ENCODE measurements at places on chromosomes 11 and 22.

DNA sequence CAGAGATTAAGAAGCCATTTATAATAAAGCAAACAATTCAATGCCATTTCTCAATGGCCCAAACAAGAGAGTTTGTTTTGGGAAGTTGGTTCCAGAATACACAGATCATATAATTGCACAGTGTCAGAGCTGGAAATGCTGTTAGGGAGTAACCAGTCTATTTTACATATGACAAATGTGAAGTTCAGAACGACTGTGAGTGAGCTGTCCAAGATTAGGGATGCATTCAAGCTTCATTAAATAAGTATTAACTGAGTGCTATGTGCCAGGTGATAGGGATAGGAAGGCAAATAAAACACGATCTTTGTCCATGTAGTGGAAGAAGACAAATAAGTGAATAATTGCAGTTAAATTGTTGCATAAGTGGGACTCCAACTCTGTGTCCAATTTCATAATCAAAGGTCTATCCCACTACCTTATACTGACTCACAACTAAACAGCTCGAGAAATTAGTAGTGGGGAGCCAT lies 33.1 kb upstream of the PICALM start:
- DNase-seq = no peak

DNA sequence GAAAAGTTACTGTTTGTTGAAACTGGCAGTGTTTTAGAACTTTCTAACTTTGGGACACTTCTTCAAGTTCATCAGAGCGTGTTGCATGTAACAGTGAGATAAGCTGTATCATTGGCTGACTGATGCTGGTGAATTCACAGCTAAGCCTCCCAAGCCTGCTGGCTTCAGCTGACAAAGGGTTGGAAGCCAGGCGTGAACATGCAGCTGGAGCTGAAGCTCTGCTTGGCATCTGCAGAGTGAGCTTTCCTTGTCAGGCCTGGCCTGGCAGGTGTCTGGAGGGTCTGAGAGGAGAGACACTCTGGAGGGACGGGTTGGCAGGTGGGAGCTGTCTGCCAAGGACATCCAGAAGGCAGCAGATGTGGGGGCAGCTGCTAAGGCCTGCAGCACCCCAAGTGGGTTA lies 1.5 kb downstream of the AMPD3 start:
- DNase-seq = peak; percentile 41

DNA sequence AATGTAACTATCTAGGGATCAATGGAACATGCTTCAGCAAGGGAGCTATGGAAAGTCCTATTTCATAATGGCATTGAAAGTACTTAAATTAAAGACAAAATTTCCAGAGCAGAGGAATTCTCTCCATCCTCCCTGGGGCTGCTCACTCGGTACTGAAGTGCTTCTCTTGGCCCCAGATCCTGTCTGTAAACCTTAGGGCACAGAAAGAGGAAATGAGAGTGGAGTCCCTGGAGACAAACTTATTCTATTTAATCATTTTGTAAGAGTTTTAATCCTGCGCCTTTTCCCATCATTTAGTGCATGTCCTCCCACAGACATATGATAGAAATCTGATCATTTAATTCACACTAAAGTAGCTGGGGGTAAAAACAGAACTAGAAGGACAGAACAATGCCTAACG lies 20.9 kb upstream of the PAMR1 start:
- DNase-seq = no peak

DNA sequence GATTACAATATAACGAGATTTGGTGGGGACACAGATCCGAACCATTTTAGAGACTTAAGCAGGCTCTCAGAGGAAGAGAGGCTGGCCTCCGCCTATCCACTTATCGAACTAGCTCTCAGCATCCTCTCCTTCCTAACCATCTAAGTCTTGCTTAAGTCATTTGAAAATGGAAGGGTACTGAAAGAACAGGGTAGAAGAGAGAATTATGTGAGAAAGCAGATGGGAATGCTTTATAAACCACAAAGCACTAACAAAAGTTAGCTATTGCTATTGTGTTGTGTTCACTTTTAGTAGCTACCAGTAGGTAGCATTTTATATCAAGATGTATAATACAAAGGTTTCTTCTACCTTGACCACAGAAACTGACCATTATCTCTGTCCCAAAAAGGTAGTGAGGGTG lies 153.4 kb upstream of the CADM1 start:
- no peak for DNase-seq

GRCh38 chr11:70661761-70662501 lies 263.6 kb downstream of the CTTN start:
- no peak for DNase-seq

GRCh38 chr11:42770444-42771065 lies 541.2 kb upstream of the API5 start:
- no peak for DNase-seq

DNA sequence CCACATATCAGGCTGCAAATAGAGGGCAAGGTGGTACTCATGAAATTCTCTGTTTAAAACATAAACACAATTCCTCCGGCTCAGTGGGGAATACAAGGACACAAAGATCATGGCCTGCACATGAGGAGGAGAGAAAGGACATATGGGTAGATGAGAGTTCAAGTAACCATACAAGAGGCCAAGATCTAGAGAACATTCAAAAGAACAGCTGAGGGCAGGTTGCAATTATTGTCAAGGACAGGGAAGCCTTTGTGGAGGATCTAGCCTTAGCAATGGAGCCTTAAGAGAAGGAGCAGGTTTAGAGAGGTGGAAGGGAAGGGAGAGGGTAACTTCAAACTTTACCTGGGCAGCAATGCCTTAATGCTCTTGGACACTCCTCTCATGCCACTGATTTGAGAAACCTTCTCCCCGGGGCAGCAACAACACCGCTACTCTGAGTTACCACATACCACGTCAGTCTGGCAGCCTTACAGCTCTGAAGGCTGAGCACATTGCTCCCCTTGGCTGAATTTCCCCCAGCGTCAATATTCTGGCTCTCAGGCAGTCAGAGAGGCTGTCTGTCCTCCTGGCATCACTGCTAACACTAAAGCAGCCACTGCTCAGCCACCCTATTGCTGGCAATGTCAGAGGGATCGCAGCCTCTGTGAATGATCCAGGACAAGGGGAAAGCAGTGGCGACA lies 55.5 kb downstream of the CLPB start:
- no peak for DNase-seq

DNA sequence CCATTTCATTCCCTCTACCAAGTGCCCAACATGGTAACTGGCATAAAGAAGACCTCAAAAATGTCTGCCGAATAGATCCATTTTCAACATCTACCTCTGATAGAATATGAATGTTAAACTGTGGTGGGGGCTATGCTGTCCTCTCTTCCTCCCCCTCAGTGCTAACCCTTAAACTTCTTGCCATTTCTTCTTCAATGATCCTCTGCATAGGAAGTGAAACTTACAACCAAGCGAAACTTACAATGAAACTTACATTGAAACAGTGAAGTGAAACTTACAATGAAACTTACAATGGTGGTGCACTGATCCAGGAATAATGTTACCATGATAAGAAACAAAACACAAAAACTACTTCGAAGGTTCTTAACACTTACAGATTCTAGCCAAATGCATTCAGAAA lies 4.7 kb downstream of the RTCB start:
- DNase-seq = no peak

- no peak for DNase-seq
These were observed 1.7 kb upstream of the MYEOV start for GRCh38 chr11:69292221-69292648.

DNA sequence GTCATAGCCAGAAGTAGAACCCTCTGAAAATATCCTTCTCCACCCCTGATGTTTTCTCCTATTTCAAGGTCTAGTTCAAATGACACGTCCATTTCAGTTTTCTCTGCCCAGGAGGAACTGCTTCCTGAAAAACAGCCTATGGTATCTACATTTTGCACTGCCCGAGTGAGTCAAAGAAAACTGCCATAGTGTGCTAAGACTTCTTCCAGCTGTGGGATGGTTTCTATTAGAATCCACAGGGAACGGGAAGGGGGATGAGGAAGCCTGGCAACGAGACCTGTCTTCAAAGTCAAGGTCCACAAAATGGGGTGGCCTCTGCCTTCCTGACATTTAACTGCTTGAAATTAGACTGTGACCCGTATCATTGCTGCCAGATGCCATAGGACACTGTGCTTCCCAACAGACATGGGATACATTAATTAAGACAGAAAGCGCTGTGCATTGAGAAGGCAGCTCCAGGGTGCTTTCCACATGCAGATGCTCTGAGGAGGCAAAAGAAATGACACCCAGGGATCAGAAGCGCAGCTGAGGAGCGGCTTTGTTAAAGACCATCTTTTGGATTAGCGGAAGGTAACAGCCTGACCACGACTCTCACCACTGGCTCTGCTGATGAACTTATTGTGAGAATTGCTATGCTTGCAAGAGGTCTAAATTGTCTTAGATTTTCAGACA lies 39.4 kb upstream of the NUP50 start:
- no peak for DNase-seq

DNA sequence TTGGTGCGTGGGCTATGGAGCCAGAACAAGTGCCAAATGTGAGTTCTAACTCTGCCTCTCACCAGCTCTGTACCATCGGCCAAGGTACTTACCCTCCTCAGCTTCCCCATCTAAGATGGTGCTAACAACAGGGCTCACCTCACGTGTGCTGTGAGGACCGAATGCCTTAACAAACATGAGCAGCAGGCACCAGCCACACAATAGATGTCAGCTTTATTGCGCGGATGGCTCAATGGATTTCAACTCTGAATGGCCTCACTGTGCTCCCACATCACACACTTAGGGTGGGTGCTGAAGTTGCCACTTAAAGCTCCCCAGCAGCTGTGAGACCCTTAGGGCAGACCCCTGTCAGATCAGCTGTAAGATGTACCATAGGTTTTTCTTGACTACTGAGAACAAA lies 24.1 kb downstream of the RELT start:
- no peak for DNase-seq

DNA sequence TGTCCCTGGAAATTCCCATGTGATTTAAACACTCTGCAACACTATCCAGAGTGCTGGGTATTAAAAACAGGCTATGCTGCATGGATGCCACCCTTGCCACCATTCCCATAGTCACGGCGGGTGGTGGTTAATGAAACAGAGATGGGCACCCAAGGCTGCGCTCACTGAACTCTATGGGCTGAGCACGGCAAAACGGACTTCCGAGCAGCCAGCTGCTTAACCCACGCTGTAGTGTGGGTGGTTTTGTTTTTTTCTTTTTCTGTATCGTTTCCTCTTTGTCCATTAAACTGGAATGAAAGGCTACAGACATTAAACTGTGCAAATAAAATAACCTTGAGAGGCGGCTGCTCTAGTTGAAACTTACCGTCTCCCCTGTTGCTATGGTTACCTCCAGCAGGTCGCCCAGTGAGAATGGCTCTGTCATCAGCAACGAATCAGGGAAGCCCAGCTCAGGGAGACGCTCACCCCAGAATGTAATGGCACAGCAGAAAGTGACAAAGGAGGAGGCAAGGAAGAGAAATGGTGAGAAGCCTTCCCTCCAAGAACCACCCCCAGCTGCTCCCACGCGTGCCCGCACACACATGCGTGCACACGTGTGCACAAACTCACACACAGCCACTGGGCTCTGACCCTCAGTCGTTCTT lies 102.1 kb downstream of the C11orf91 start:
- peak; percentile 54 for DNase-seq

- peak; percentile 82 for DNase-seq
These were observed 3.9 kb upstream of the CRY2 start for GRCh38 chr11:45843158-45843924.

DNA sequence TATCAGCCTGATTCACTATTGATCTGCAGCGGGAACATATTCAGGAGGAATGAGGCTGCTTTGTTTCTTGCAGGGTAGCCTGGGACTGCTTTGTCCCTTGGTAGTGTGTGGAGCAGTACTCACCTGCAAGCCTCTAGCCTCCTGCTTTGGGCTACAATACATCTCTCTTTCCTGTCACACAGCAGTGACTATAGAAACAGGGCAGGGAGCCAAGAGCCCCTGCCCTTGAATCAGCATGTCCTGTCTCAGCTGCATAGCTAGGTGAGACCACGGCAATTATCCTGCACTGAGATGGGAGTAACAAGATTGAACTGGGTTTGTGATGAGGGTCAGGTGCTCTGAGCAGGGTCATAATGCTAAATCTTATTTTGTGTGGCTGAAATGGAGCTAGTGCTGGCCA lies 191.9 kb downstream of the NELL1 start:
- no peak for DNase-seq

DNA sequence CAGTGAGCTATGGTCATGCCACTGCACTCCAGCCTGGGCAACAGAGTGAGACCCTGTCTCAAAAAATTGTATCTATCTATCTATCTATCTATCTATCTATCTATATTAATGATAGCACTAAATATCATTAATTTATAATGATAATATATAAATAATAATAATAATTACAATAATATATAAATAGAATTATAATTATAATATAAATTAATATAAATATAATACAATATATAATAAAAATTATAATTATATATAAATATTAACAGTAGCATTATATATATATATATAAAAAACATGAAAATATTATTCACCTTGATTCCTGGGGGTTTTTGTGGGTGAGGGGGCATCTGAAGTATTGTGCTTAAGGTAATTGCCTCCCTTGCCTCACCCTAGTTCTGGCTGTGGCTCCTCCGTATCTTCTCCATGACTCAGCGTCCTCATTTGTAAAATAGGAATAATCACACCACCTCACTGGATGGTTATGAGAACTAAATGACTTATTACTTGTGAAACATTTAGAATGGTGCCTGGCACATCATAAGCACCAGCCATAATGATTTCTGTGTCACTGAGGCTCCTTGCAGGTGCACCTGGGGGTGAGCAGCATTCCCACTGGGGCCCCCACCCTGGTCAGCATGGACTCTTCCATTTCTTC lies 18.8 kb downstream of the RASD2 start:
- no peak for DNase-seq

GRCh38 chr11:31254415-31254814 lies 115.1 kb downstream of the DCDC1 start:
- no peak for DNase-seq

- no peak for DNase-seq
These were observed 10.1 kb downstream of the C11orf87 start for GRCh38 chr11:109432105-109432504.

- no peak for DNase-seq
These were observed 25.3 kb upstream of the PRR5 start for GRCh38 chr22:44676441-44677352.

DNA sequence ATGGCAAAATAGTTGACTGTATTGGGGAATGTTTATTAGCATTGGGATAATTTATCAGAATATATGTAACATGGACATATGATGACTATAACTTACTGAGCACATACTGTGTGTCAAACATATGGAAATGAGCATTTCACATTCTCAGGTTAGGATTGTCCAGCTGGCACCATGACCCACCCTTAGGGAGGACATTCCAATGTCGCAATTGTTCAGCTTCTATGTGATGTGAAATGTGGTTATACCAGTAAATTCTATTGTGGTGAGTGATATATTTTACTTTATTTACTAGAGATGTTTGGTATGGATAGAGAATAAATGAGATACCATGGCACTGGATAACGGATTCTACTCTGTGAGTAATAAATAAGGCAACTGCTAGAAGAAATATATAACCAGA lies 50.4 kb downstream of the OR4A47 start:
- no peak for DNase-seq

GRCh38 chr11:62876712-62877111 lies 4.0 kb upstream of the SLC3A2 start:
- DNase-seq = no peak

GRCh38 chr11:109730669-109731068 lies 308.7 kb downstream of the C11orf87 start:
- DNase-seq = no peak

GRCh38 chr22:20562607-20563465 lies 55.4 kb downstream of the MED15 start:
- no peak for DNase-seq

- no peak for DNase-seq
These were observed 45.8 kb upstream of the FGF3 start for GRCh38 chr11:69864686-69865661.

- no peak for DNase-seq
These were observed 105.6 kb upstream of the SYN3 start for GRCh38 chr22:33163815-33164214.
